Activated CD8-positive, alpha-beta T cell treated with anti-CD3 and anti-CD28 coated beads for 36 hours (primary cell): ENCODE measurements at places on chromosomes 2 and 18. TPM values are rescaled to one million over a fixed set of nuclear protein-coding genes. Genes with fewer than 3 reads are reported as not detected.

The NHEJ1 gene
- 22.4 TPM for total RNA-seq

The SMPD4 gene
- 73.8 TPM for total RNA-seq

The EN1 gene
- not detected for total RNA-seq

The TUBA3E gene
- not detected for total RNA-seq

The CDH2 gene
- total RNA-seq: 0.18 TPM
